Renal pelvis (tissue), 12 donors: ENCODE measurements at places on chromosomes 2 and 18. TPM values are rescaled to one million over a fixed set of nuclear protein-coding genes. Genes with fewer than 3 reads are reported as not detected.

- DNase-seq: no peak
Observed at GRCh38 chr18:72091369-72091768, 452.8 kb downstream of the CBLN2 start.

- DNase-seq: peak; percentile 24
Observed at GRCh38 chr18:31185186-31185950, 22.7 kb upstream of the DSC1 start.

DNA sequence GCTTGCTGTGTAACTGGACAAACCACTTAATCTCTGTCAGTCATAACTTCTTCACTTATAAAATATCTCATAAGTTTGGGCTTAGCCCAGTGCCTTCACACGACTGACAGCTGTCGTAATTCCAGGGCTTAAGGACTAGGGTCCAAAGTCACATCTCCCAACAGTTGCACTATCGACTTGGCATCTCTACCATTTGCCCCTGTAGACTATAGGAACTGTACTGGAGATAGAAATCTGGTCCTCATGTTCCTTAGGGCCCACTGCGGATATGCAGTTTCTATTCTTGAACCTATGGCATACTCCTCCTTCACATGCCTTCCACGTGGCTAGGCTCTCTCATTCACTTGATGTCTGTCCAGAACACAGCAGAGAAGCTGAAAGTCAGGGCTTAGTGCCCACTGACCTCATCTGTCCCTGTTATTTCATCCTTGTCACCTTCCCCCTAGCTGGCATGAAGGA is 2.7 kb downstream of the ABHD1 start:
- DNase-seq: no peak

GRCh38 chr2:138707392-138708074 is 72.7 kb downstream of the NXPH2 start:
- no peak for DNase-seq

DNA sequence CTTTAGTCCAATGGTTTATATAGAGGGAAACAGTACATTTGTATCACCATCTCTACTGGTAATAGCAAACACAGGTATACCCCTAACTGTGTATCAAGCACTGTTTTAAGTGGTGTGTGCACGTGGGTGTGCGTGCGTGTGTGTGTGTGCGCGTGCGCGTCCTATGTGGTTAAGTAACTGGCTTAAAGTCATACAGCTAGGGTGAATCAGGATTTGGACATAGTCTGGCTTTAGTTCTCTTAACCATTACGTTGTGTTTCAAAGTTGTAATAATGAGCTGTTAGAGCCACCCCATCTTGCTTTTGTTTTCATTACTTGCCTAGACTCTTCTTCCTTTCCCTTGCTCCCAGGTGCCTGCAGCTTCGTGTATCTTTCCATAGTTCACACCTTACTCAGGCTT is 2.1 kb downstream of the HADHB start:
- DNase-seq: no peak

DNA sequence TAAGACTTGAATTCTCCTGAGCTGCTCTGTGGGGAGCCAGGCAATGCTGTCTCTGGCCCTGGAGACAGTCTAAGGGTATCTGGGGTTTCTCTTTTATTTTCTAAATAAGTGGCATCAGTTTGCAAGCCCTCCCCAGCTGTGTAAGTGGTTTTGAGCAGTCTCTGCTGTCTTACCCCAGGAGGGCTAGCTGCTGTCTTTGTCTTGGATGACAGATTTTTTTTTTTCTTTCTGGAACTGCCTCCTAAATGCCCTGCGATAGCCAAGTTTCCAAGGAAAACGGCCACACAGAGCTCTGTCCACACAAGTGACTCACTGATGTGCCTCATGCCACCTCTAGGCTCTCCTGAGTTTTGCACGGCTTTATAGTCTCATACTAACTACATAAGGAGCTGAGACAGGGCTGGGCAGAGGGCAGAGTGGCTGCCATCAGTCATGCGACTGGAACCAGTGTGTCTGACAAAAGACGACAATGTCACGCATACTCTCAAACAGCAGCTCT is 37.2 kb upstream of the THOC1 start:
- no peak for DNase-seq

DNA sequence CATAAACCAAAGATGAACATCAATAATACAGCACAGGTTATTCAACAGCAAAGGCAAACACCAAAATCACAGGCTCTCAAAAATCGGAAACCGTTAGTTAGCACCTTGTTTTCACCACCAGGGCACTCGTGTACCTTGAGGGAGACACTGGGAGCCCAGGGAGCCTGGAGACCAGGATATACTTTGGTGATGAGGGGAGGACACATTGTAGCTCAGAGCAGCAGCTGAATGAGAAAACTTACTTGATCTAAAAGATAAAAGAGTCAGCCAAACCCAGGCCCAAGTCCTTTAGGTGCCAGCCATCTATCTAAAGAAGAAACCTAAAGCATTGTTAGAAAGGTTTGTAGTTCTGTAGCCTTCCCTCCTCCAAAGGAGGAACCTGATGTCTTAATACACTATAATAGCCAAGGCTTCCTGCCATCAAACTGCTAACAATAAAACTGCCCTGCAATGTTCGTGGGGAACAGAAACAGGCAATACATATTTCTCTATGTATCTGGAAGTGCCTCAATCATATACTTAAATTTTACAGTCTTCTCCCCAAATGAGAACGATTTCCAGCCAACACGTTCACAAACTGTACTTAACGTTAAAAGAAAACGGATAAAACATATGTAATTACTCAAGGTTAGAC is 19.3 kb downstream of the BCL11A start:
- DNase-seq: no peak

- no peak for DNase-seq
Observed at GRCh38 chr2:58047961-58048360, 1.4 kb downstream of the VRK2 start.

Gene ANKRD30BL
- polyA plus RNA-seq: 0.78 TPM

Gene GLB1L
- 28.5 TPM for polyA plus RNA-seq

Gene CYP26B1
- polyA plus RNA-seq: 16.9 TPM
